NCI-H1694 (cell line): ENCODE measurements at places on chromosomes 6 and 20.

DNA sequence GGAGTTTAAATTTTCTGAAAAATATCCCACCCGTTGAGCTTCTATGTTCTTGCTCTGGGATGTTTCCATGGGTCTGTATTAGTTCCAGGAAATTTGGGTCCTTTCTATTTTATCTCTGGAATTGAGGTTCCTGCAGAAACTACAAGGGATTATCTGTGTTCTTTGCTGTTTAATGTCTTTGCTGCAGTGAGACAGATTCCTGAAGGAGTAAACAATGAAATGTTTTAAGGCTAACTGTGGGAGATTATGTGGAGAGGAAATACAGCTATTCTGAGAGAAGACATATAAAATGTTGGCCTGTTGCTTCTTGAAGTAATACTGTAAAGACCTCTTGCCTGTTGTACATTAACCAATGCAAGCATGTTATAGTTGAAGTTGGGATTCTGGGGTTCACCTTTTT, 43.5 kb downstream of the SAMD5 start:
- DNase-seq = no peak

- DNase-seq = peak; percentile 64
These were observed 90.9 kb downstream of the GJA10 start for GRCh38 chr6:89984926-89985750.

DNA sequence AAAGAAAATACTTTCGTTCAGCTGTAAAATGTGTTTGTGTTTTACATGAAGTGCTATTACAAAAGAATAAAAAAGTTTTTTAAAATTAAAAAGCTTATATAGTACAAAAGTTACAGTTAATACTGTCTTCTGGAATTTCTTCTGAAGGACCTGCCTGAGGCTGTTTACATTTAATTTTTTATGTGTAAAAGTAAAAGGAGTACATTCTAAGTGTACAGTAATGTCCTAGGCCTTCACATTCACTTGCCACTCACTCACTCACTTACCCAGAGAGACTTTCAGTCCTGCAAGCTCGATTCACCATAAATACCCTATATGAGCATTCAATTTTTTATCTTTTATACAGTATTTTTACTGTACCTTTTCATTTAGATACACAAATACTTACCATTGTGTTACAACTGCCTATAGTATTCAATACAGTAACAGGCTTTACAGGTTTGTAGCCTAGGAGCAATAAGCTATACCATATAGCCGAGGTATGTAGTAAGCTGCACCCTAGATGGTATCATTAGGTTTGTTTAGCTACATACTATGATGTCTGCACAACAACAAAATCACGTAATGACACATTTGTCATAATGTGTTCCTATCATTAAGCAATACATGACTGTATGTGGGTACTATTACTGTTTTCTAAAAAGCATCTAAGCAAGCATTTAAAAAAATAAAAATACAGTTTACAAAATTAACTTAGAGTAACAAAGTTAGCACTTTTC, 33.0 kb downstream of the RNF146 start:
- no peak for DNase-seq

DNA sequence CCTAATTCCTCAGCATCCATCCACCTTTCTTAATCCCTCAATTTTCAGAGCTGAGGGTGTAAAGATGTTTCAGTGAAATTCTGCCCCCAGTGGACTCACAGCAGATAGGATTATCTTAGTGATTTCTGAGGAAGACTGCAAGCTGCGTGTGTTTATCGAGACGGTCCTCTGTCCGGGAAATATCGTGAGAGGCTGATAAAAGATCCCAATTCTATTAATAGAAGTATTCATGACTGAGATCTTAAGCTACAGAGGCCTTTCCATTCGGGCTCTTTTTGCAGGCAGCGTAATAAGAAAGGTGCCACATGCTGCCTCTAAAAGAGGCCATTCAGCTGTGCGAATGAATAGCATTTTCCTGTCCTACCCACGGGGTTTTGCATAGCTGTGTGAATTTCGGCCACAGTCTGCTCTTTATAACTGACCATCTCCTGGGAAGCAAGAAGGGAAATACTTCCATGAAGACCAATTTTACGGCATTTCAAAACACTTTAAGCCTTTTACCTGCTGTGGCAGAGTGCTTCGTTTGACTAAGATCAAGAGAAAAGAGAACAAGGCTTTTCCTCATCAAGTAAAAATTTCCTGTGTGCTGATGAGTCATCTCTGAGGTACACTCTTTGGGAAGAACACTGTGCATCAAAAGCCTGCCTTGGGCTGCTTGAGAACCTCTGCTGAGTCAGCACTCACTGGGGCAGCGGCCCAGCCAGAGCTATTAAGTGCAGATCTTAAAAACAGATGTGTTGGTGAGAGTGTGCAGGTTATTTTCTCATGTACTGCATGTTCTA, 208.8 kb downstream of the ARHGAP18 start:
- DNase-seq = no peak

DNA sequence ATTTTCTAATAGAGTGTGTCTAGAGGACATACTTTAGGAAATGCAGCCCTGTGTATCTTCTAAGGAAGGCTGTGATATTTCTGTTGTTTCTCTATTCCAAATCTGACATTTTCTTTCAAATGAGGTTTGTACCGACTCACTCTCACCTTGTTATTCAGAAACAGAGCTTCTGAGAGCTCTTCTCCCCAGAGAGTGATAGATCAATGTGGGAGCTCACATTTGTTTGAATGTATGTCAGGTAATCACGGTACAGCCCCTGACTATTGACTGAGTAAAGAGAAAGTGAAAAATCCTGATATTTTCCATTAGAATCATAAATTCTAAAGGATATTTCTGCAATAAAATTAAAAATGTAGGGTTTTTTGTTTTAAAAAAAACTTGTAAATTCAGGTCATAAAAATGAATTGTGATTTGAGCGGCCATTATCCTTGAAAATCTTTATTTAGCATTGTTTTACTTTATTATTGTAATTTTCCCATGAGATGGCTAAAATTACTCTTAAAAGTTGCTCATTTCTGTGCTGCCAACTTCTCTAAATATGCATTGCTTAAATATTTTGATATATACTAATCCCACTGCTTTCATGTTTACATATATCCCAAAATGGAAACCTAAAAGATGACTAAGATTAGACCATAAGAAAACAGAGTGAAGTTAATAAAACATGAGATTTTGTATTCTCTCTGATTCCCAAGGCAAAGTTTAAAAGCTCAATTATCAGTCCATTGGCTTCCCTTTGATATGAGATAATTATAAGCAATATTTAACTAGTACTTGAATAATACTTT, 1226.8 kb upstream of the CITED2 start:
- no peak for DNase-seq

DNA sequence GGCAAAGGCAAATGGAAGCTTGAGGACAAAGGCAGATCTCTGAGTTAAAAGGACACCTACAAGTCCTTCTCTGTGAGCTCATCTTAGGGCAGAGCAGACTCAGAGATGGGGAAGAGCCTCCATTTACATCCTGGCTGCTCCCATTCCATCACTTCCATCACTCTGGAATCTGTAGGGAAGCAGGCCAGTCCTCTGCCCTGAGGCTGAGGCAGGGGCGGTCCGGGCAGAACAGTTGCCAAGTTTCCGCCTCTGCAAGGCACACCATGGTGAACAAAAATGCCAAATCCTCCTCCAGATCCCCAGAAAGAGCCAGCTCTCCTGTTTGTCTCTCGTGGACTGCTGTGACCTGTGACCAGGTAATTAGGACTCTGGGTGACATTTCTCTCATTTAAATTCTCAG, 209.6 kb upstream of the SSTR4 start:
- no peak for DNase-seq

- no peak for DNase-seq
These were observed 746 bp upstream of the PRND start for GRCh38 chr20:4720977-4721349.

- DNase-seq = no peak
These were observed 20.0 kb upstream of the UBE2J1 start for GRCh38 chr6:89372506-89372901.

DNA sequence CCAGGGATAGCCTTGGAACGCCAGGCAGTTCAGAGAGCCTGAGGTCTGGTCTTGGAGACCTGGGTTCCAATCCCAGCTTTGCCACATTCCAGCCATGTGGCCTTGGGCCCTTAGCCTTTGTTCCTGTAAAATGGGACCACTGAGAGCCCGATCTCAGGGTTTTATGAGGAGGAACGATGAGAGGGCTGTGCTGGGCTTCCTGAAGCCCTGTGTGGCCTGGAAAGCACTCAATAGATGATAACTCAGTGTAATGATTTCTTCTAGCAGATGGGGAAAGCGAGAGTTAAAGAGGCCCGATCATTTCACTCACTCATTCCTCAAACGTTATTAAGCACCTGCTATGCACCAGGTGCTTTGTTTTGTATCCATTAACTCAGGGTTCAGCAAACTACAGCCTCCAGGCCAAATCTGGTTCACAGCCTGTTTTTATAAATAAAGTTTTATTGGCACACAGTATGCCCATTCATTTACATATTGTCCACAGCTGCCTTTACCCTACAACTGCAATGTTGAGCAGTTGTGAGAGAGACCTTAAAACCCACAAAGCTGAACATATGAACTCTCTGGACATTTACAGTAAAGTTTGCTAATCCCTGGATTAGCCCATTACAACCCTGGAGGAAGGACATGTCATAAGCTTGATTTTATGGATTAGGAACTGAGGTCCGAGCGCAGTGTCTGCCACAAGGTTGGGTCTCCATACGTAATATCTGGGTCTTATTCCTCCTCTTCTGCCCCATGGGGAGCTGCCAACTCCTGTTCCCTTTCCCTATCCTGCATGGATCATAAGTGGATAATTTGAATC, 90.4 kb downstream of the CEBPB start:
- no peak for DNase-seq

GRCh38 chr6:79646006-79646405, 14.9 kb downstream of the SH3BGRL2 start:
- DNase-seq = no peak

DNA sequence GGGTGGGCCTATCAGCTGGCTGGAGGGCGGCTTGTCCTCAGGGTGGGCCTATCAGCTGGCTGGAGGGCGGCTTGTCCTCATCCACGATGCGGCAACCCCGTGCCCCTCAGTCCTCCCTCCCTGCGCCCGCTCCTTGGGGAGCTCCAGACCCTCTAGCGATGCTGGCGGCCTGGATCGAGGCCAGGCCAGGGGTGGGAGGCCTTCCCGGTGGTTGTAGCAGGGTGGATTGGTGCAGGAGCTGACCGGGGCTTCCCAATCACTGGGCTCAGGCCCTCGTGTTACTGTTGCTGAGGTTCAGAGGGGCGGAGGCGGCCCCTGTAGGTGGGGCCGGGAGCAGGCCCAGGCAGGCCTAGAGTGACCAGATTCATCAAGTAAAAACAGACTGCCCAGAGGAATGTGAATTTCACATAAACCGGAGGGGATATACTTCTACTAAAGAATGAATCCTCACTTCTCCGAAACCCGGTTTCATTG, 8.8 kb downstream of the SLC17A9 start:
- DNase-seq = no peak

DNA sequence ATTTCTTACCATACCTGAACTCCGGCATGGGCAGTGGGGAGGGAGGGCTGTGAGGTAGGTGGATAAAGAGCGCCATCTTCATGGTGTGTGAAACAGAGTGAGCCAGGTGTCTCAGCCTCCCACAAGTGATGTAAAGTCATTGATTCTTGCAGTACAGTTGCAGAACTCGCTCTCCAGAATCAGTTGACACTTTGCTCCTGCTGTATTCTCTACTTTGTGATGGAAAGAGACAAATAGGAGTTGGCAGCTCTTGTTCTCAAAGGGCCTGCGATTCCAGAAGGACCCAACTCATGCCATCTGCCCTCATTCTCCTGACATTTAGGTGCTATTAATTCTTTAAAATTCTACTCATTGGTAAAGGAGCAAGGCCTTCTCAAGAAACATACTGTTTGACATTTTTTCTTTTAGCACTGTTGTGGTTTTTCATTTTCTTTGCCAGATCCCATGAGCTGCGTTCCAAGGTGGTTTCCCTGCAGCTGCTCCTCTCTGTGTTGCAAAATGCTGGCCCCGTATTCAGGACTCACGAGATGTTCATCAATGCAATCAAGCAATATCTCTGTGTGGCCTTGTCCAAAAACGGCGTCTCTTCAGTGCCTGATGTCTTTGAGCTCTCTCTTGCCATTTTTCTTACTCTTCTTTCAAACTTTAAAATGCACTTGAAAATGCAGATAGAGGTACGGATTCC, 49.3 kb downstream of the ARFGEF2 start:
- no peak for DNase-seq

GRCh38 chr6:168711049-168711640, 270.2 kb downstream of the SMOC2 start:
- DNase-seq = no peak

DNA sequence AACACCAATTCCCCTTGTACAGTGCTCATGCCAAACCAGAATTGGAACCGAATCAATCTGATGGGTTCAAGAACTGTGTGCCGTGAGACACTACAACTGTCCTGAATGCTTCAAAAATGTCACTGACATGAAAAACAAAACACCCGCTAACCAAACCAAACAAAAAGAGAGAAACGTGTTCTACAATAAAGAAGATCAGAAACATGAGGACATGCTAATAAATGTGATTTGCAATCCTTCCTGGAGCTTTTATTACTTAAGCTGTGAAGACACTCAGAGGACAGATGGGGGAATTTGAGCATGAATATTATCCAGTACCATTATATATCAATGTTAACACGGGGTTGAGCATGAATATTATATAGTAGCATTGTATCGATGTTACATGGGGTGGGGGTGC, 72.2 kb upstream of the NFATC2 start:
- no peak for DNase-seq

- no peak for DNase-seq
These were observed 148.8 kb downstream of the CFAP61 start for GRCh38 chr20:20201124-20201523.

GRCh38 chr6:41379306-41379705, 43.9 kb downstream of the NCR2 start:
- DNase-seq = no peak

DNA sequence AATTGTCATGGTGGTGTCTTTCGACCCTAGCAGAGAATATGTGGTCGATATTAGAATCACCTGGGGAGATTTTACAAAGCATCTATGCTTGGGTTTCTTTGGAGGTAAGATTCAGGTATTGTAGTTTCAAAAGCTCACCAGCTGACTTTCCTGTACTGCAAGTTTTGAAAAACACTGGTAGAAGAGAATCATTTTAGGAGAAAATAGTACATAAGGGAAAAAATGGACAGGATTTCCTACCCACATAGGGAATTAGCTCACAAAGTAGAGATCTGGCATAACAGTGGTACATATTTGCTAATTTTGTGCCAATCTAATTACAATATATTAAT, 27.4 kb upstream of the ABT1 start:
- DNase-seq = no peak

GRCh38 chr6:33082702-33083101, 6.9 kb downstream of the HLA-DPB1 start:
- no peak for DNase-seq

DNA sequence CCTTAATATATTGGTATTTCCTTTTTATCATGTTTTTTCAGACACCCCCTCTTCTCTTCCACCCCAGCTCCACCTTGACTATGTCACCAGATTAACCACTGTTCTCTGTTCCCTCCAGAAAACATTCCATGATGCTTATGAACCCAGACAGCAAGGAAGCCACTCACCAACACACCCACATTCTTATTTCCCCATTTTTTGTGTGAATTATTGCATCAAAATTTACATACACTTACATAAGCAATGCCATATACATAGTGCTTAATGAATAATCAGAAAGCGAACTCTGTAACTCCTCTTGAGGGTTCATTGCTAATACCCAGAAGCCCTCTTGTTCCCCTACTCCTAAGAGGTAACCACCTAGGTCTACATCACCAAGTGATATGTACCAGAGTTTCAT, 182.3 kb upstream of the CDYL start:
- no peak for DNase-seq
